ENCODE measurements at places on chromosomes 6 and 20.

GRCh38 chr20:49275636-49276035 is 2.2 kb downstream of the ZNFX1 start:
- no peak for DNase-seq

- DNase-seq: no peak
Observed at GRCh38 chr20:51542033-51542570, 417 bp downstream of the NFATC2 start.

GRCh38 chr20:49132995-49133478 is 55.1 kb downstream of the STAU1 start:
- DNase-seq: no peak

- DNase-seq: no peak
Observed at GRCh38 chr6:136526937-136527336, 23.3 kb downstream of the MAP7 start.

- DNase-seq: no peak
Observed at GRCh38 chr6:75381877-75382633, 97.5 kb upstream of the TMEM30A start.

GRCh38 chr20:33994222-33994913 is 657 bp downstream of the RALY start:
- peak; percentile 67 for DNase-seq

- DNase-seq: no peak
Observed at GRCh38 chr20:45047581-45048119, 53.3 kb downstream of the KCNS1 start.

DNA sequence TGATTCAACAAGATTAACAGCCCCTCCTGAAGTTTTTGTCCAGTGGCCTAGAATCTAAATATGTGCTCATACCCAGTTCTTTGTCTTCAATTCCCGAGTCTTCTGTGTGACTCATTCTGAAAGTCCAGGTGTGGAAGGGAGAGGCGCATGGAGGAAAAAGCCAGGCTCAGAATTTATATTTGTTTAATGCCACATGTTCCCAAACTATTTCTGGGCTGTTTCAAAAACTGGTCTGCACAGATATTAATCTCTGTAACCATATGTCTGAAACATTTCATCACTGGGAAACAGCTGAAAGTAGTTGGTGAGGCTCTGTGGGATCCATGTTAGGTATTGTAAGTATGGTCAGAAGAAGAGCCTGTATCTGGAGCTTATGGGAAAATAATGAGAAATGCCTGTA is 266.0 kb downstream of the PAX1 start:
- no peak for DNase-seq

DNA sequence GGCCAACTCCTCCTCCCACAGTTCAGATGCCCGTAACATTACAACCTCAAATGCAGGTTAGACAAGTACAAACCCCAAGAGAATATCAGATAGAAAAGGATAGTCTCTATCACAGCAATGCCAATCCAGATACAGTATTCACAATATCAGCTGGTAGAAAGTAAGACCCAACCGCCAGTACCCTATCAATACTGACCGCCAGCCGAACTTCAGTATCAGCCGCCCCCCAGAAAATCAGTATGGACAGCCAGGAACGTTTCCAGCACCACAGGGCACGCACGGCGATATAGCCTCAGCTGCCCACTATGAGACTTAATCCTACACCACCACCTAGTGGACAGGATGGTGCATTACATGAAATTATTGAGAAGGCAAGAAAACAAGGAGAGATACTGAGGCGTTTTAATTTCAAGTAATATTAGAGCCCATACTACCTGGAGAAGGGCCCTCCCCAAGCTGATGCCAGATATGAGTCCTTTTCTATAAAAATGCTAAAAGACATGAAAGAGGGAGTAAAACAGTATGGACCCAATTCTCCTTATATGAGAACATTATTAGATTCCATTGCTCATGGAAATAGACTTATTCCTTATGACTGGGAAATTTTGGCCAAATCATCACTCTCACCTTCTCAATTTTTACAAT is 17.6 kb upstream of the EIF2S2 start:
- peak; percentile 7 for DNase-seq

DNA sequence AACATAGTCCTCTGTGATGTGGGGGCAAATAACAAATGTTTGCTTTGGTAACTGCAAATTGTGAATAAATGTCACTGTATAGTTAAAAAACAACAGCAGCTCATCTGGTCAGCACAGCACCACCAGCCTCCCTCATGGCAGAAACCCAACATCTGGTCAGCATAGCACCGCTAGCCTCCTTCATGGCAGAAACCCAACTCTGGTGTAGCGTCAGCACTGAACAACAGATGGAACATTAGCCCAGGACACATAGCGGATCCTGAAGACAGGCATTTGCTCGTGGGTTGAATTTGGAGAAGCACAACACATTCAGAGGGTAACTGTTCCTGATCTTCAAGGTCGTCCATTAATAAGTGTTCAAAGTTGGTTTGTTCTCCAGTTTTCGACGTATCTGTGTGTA is 265.9 kb downstream of the DLL1 start:
- peak; percentile 89 for DNase-seq

GRCh38 chr6:32439139-32439538 is 548 bp upstream of the HLA-DRA start:
- no peak for DNase-seq

GRCh38 chr6:140546640-140547039 is 1172.2 kb upstream of the CITED2 start:
- no peak for DNase-seq

DNA sequence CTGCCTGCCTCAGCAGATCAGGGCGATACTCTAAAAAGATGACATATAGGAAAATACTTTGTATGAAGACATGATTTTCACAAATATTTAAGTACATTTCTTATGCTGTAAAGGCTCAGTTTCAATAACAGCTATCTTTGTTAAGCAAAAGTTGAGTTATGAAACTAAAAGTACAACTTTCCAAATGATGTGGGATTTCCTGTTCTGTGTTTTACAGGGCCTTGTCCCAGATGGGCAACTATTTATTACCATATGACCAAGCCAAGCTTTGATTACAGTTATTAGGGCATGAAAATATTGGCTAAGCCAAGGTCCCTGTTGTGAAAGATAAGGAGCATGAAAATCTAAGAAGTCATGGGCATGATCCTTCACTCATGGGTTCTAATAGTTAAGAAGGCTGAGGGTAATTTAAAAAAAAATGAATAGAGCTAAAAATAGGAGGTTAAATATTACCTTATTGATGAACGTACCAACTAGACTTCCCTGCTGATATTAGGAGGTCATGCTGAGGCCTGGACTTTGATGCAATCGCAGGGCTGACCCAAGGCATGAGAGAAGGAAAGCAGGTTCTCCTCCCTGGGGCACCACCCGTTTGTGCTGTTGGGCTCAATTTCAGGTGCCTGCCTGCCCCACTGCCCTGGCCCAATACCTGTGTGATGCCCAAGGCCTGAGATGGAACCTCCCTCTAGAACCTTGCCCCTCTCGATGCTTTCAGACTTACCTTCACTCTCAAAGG is 294.4 kb upstream of the PRDM1 start:
- DNase-seq: no peak

DNA sequence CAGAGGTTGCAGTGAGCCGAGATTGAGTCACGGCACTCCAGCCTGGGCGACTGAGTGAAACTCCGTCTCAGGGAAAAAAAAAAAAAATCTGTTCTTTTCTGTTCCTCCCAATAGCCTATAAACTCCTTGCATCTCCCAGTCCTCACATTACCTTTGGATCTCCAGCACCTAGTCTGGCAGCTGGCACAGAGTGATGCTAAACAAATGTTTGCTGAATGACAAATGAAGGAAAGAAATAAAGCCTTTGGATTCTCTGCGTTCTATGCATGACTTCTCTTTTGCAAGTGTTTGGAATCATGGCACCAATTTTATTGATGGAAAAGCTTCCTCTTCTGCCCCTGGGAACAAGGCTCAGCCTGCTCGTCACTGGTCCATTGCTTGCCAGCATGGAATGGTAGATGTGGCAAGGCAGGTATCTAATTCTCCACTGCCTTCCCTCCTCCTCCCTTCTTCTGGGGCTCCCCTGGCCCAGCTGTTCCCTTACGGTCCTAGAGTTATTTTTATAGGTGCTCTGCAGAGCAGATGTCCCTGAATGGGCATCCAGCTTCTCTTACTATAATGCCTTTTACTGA is 53.6 kb upstream of the FYN start:
- peak; percentile 93 for DNase-seq

GRCh38 chr6:160028487-160029275 is 59.8 kb downstream of the IGF2R start:
- no peak for DNase-seq

DNA sequence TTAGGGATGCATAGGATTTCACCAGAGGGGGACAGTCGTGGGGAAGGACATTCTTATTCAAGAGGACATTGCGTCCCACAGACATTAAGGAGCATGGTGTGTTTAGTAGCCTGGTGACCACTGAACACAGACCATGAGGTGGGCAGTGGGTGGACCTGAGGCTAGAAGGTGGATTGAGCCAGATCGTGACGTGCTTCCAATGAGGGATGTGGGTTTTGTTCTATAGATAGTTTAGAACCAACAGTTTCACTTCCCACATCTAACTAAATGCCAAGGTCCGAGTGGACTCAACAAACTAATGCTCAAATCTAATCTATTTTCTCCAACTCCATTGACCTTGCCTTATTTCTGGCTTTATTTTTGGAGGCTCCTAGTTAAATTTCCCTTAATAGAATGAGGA is 58.5 kb downstream of the OGFRL1 start:
- no peak for DNase-seq

GRCh38 chr6:35427851-35428321 is 24.3 kb upstream of the FANCE start:
- no peak for DNase-seq

DNA sequence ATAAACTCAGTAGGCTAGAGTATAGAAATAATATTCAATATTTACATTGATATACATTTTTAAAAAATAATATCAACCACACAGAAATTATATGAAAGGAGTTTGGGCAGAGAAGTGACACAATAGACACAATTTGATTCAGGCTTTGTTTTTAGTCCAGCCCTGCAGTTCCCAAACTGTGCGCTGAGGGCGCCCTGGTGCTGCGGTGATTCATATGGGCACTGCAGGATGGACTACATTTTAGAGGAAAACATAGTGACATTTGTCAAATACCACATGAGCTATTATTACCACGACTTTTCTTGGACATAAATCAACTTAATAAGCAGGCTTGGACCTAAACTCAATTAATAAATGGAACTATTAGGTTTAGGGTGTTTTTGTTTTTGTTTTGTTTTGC is 364.3 kb upstream of the ID4 start:
- DNase-seq: no peak

DNA sequence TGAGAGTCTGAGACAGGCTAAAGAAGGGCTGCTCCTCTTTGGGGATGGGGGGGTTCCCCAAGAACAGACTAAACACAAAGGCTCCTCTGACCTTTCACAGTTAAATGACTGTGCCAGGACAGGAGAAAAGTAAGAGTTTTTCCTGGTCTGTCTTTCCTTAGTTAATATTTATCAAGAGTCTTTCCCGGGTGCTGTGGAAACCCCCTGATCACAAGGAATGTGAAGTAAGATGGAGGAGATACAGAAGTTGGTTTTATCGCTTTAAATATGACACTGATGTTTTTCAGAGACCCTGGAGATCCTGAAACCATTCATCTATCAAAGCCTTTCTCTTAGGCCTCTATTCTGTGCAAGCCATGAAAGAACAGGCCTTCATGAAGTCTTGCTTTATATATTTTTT is 105.8 kb downstream of the RNF144B start:
- no peak for DNase-seq

- no peak for DNase-seq
Observed at GRCh38 chr6:45558858-45559257, 181.1 kb upstream of the SUPT3H start.

DNA sequence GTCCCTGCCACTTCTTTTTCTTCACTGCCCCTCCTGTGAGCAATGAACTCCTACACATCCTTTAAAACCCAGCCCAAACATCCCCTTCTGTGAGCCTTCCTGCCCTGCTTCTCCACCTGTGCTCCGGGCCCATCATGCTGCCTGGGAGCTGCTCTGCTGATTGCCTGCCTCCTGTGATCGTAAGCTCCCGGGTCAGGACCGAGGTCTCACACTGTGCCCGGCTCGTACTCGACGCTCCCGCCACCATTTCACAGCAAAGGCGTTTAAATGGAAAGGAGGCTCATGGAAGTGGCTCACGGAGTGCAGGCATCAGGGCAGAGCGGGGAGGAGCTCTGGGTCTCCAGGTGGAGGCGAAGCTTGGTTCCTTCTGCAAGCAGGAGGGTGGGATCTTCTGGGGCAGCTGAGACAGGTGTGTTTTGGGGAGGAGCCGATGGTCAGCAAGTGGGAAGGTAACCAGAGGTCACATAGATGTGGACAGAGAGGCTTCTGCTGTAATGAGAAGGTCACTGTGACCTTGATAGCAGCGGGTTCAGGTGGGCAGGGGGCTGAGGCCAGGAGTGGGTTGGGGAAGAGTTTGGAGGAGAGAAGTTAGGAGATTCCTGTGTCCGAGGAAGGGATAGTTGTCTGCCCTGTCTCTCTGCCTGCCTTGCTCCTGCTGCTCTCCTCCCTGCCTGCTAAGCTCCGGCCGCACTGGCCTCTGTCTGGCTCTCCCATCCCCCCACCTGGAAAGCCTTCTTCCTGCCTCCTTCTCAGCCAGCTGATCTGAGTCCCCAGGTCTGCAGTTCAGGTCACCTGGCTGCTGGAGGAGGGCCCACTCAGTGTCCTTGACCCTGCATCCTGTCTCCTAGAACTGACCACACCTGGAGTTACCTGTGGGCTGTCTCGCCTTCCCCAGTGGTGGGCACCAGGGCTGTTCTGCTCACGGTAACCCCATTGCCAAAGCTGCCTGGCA is 52.7 kb upstream of the FRMD1 start:
- no peak for DNase-seq

- no peak for DNase-seq
Observed at GRCh38 chr6:136927292-136927691, 5.2 kb downstream of the SLC35D3 start.

DNA sequence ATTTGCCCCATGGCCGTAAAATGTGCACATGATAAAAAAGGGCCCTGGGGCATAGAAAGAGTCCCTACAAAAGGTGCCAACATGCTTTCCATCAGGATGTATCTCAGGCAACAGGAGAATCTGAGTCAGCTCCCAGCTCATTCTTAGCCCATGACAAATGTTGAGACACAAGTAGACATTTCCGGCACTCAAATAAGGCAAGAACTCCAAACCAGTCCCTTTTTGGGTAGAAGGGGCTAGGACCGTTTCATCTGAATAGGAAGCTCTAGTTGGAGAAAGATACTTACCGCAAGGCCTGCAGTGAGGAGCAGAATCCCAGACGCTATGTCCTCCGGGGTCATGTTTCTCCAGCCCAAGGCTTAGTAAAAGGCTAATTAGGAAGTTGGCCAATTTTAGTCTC is 261.0 kb upstream of the RIN2 start:
- DNase-seq: no peak

- DNase-seq: peak; percentile 21
Observed at GRCh38 chr20:49385465-49385864, 97.0 kb downstream of the KCNB1 start.

Measured in NCI-H774 (cell line).